Left lobe of liver (tissue), 2 donors: ENCODE measurements at places on chromosomes 3 and 15.

GRCh38 chr3:172846706-172847105, 96.2 kb downstream of the ECT2 start:
- DNase-seq: no peak

- DNase-seq: no peak
Observed at GRCh38 chr3:18301781-18302180, 123.4 kb downstream of the SATB1 start.

DNA sequence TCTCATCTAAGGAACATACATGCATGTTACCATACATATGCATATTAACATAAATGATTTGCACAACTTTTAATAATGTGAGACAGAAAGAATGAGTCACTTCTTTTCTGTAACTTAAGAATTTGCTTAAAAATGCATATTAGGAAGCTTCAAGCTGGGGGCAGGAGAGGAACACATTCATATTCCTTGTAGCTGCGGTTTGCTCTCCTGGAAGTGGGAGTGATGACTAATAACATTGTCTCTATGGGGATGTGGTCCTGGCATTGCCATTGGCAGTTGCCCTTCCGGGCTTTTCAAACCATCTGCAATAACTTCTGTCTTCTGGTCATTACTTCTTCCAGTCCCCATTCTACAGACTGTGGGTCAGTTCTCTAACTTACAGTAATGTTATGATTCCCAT, 15.6 kb downstream of the CHST2 start:
- DNase-seq: no peak

DNA sequence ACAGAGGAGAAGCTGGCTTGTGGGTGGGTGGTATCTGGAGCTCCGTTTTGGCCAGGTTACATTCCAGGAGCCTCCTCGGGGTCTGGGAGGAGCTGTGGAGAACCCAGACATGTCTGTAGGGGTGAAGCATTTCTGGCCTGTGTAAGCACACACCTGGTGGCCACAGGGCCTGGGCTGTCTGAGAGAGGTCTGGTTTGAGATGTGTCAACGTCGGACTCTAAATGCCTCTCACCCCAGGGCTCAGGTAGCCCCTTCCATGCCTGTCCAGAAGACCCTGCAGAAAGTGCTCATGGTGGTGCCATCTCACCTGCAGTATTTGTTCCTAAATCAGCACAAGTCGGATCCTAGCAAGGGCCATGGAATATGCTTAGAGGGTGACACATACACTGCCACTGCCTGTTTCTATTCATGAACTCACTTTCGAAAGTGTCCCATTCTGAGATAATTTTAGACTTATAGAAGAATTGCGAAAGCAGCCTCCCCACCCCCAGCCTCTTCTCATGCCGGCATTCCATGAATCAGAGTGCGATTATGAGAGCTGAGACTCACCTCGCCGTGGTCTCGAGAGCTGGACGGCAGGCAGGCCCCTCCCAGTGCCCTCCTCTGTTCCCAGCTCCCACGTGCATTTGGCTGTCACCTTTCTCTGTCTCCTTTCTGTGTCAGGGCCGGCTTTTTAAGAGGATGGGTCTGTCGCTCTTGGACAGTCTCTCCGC, 63.7 kb downstream of the KLF15 start:
- no peak for DNase-seq

DNA sequence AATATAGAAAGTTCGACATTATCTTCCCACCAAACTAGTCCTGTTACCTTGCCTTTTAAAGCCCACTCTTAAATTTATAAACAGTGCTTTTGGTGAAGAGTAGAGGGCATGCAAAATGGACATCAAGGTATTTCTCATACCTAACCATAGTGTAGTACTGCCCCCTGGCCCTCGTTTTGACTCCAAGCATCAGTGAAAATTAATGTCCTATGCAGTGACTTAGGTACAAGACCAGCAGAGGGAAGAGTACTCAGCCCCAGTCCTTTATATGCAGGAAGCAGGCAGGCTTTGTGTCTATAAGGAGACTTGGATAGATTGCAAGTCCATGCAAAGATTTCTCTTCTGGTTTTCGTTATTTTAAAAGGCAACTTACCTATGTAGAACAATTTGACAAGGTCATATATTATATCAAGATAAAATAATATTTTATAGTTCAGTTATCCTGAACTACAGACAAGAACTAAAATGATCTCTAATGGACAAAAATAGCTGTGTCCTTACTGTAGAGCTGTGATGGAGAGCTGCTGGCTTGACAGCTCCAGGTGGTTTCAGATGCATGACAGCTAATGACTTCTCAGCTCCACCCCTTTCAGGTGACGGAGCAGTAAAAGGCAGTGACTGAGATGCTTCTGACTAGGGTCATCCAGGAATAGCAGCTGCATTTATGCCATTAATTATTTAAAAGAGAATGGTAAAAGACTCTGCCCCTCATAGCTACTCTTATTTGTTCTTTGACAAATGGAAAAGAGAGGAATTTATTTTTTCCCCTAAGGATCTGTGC, 646.1 kb downstream of the SQOR start:
- no peak for DNase-seq

- no peak for DNase-seq
Observed at GRCh38 chr15:39786447-39787056, 3.9 kb upstream of the FSIP1 start.

DNA sequence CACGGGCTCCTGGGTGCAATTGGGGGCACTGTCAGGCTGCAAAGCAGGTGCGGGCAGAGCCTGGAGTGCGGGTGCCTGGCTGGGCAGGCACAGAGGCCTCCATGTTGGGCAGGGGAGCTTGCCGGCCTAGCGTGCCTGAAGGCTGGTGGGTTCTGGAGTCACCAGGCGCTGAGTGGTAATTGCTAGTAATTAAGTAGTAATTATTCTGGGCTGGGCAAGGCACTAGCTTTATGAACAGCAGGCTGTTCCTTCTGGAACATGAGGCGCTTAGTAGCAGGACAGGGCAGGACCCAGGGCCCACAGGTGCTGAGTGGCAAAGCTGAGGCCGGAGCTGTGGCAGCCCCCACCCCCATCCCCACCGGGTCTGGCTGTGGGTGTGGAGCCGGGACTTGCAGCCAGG, 25.3 kb downstream of the PLXNA1 start:
- DNase-seq: no peak

DNA sequence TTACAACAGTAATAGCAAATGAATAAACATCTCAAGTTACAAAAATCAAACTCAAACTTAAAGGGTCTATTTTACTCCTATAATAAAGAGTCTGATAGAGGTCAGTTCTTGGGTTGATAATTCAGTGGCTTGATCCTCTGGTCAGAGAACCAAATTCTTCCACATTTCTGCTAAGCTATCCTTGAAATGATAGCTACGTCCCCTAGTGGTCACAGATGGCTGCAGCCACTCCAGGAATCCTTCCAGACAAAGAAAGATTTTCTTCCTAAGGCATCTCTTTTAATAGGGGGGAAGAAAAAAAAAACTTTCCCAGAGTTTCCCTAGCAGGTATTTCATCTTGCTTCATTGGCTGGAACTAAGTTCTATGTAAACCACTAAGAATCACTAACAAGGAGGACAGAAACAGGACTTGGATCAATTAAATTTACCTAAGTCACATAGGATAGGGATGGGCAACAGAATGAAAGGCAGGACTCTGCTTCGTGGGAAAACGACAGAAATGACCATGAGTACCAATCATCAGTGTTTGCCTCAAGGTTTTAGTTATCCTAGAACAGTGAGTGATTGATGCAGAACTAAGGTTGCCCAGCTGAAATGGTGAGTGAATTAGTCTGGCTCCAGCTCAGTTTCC, 160.7 kb downstream of the STAC start:
- DNase-seq: no peak

DNA sequence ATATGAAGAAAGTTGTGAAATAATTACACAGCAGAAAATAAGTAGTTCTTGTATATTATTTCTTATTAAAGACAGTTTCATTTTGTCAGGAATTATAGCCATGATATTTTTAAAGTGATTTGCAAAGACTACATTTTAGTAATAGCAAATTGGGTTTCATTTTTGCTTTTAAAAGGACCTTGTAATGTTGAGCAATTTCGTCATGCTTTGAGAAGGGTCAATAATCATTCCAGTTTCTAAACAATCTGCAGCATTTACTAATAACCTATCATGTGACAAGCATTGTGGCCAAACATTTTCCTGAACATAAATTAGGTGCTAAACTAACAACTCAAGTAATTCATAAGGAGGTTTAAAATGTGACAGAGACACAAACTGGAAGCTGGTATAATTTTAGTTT, 214.4 kb upstream of the CBLB start:
- no peak for DNase-seq

- DNase-seq: no peak
Observed at GRCh38 chr15:96627031-96627568, 296.6 kb downstream of the NR2F2 start.
